AML-193 (cell line): ENCODE measurements at places on chromosomes 16 and 17.
A peak's percentile ranks its signal among the peaks of the same experiment; 100 is the strongest.

DNA sequence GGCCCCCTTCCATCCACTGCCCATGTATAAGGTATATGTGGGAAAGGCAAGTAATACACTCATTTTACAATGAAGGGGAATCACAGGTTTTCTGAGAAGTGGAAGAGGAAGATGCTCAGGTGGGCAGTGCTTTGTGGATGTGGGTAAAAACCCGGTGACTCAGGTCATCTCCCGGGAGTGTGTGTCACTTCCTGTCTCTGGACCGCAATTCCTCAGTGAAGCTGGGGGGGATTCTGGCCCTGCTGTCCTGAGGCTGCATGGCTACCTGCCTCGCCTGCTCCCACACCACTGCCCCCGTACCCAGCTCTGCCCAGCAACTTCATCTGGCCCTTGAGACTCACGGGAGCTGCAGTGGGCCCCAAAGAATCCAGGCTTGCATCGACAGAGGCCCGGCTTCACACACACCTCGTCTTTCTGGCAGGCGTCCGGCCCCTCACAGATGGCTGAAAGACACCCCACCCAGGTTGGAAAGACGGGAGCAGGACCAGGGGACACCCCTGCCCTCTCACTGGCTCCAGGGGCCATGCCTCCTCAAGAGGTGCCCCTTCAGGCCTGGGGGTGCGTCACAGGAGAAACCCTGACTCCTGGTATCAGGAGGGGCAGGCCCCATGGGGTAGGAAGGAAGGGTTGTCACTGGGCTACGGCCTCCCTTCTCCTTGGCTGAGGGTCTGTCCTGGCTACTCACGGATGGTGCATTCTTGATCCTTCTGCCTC is 882 bp downstream of the SCARF1 start:
- DNase-seq, result no peak

DNA sequence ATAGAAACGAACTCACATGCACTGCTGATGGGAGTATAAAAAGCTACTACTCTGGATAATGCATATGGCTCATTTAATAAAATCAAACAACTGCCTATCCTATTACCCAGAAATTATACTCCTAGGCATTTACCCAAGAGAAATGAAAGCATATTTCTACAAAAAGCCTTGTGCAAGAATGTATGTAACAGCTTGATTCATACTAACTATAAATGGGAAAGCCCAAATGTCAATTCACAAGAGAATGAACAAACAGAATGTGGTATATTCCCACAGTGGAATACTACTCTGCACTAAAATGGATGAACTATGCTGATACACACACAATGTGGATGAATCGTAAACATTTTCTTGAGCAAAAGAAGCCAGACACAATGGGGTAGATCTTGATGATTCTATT is 38.4 kb downstream of the KIAA0753 start:
- no peak for DNase-seq

- DNase-seq, result no peak
Measured at GRCh38 chr17:70521821-70522256, 352.5 kb downstream of the KCNJ2 start.

GRCh38 chr17:1606352-1606985 is 22.2 kb downstream of the SLC43A2 start:
- DNase-seq, result no peak

GRCh38 chr17:82534401-82534812 is 14.9 kb downstream of the FOXK2 start:
- no peak for DNase-seq

- no peak for DNase-seq
Measured at GRCh38 chr17:57105591-57105990, 20.5 kb downstream of the AKAP1 start.

DNA sequence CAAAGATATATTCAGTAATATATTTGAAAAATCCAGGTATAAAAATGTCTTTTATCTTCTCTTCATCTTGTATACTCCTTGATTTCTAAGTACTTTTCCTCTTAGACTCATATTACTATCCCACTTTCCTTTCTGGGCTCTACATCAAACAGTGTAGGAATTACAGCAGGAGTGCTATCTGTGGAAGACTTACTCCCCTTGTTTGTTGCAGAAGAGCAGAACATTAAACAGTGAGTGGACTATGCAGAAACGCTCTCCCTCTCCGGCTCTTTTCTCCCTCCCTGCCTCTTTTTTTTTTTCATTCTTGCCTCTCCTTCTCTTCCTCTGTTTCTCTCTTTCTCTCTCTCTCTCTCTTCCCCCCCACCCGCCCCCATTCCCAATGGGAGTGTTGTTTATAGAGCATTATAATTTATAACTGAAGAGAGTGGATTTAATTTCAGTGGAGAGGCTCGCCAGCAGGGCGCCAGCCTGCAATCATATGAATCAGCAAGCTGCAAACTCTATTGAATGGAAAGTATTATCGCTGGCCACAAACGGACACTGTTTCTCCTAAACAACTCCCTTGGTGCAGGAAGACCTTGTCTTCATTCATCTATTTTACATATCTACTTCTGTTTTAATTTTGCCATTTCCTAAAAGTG is 242.3 kb upstream of the TBX2 start:
- DNase-seq, result peak; percentile 23

- no peak for DNase-seq
Measured at GRCh38 chr16:57538235-57538721, 1.9 kb upstream of the CCDC102A start.

DNA sequence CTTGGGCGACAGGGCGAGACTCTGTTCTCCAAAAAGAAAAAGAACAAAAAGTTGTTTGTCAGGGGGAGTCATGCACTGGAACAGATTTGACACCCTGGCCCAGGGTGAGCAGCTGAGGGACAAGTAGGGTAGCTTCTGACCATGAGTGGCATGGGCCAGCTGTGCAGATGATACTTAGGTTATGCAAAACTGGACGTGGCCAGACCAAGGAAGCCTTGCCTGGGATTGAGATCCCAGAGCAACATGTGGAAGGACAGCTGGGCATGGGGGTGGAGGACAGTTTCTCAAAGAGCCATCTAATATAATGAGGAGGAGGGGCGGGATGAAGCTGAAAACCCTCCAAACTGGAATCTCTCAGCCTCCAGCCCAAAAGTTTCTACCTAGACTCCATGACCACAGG is 19.6 kb upstream of the SLC35B1 start:
- no peak for DNase-seq

DNA sequence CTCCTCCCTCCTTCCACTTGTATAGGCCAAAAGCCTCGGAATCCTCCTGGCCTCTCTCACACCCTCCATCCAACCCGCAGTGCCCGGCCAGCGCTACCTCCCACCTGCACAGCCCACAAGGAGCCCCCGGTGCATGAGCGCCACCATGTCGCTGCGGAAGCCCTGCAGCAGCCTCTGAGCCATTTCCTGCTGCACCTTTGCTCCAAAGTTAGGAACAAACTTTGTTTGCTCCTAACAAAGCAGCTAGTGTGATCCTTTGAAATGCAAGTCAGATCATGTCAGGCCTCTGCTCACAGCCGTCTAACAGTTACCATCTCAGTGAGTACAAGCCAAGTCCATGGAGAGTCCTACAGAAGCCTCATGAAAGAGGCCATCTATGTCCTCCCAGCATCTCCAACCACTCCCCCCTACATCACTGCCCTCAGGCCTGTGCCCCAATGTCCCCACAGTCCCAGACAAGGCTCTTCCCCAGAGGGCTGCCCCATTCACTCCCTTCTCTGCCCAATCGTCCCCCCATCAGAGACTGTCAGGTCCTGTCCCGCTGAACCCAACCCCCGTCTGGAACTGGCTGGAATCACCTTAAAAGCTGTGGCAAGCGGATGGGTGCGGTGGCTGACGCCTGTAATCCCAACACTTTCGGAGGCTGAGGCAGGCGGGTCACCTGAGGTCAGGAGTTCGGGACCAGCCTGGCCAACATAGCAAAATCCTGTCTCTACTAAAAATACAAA is 7.5 kb downstream of the DCAKD start:
- no peak for DNase-seq

- DNase-seq, result no peak
Measured at GRCh38 chr17:3796822-3797170, 4.2 kb downstream of the ITGAE start.

- no peak for DNase-seq
Measured at GRCh38 chr16:3696425-3697218, 20.7 kb downstream of the TRAP1 start.

GRCh38 chr17:17812211-17813054 is 24.4 kb downstream of the SREBF1 start:
- DNase-seq, result no peak

DNA sequence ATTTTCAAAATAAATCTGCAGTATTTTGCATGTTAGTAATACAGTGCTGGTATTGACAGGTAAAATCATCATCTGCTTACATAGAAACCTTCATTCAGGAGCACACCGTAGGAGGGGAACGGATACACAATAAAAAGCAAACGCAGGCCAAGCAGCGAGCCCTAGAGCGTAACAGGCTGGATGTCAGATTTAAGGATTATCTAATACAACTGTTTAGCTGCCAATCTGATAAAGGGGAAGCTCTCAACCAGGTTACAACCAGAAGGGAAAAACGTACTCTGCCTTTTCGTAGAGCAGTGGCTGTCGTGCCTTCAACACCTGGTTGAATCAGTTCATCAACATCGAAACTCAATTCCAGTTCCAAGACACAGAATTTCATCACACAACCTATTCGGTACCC is 16.4 kb upstream of the CUEDC1 start:
- DNase-seq, result no peak

- DNase-seq, result no peak
Measured at GRCh38 chr17:75144816-75145512, 9.3 kb downstream of the JPT1 start.

GRCh38 chr16:30065943-30066760 is 592 bp downstream of the ALDOA start:
- no peak for DNase-seq
